CD8-positive, alpha-beta memory T cell (primary cell): ENCODE measurements at places on chromosomes 11 and 22. TPM values are rescaled to one million over a fixed set of nuclear protein-coding genes. Genes with fewer than 3 reads are reported as not detected.

Gene RAB38
- total RNA-seq: 3.1 TPM

Gene OR51E2
- not detected for total RNA-seq

Gene SYT12
- total RNA-seq: not detected

Gene C11orf42
- total RNA-seq: not detected

Gene GGT1
- 39.1 TPM for total RNA-seq

Gene ZNF215
- total RNA-seq: 0.73 TPM

Gene OR52N4
- total RNA-seq: 0.22 TPM
